ENCODE measurements at places on chromosomes 7 and 10. TPM values are rescaled to one million over a fixed set of nuclear protein-coding genes. Genes with fewer than 3 reads are reported as not detected.

GRCh38 chr10:126250045-126250444 is 138.2 kb downstream of the ADAM12 start:
- no peak for DNase-seq

DNA sequence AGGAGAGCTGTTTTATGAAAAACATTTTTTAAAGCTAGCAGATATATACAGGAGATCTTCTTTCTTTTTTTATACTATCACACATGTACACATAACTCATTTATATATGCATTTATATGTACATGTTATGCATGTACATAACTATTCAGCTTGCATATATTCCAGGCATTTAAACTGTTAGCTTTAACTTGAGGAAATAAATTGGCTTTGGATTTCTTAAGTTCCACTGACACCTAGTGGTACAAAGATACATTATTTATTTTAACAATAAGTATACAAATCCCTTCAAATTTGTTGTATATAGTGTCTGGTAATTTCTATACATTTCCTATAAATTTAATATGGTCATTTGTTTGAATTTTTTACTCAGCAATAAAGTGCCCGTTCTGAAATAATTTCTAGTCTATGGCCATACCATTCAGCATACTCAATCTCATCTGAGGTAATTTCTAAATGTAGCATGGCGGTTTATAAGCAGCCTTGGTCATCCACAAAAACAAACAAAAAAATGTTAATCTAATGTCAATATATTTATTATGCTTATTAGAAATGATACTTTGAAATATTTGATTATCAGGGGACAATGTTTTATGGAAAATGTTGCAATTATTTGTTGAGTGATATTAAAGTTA is 11.6 kb downstream of the ZDHHC6 start:
- DNase-seq = no peak

GRCh38 chr7:124399941-124400340 is 365.7 kb downstream of the GPR37 start:
- no peak for DNase-seq

- no peak for DNase-seq
Measured at GRCh38 chr7:151425670-151426440, 14.1 kb downstream of the CRYGN start.

DNA sequence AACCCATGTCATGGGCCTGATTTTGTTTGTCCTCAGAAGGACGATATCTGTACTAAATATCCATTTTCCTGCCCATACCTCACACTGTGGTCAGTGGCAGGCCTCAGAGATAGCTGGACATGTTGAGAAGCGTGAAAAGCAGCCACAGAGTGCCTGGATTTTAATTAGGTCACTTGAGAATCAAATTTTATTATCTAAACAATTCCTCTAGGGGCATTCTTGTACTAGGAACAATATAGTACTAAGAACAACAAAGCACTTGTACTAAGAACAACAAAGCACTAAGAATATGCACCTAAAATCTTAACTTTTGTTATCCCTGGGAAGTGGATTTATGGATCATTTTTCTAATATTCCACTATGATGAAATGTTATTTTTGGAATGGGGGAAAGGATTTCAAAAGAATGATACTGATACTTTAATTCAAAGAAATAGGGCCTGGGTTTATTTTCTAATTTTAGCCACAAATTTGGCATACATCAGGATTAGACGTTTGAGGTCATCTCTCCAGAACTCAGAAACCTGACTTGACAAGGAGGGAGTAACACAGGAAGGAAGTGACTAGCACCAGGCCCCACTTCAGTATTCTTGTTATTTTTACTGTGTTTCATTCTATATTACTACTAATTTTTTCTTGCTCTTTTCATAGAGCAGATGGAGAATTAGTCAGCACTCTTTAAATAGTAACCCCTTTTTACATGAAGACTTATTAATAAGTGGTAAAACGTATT is 112.2 kb downstream of the EXOC4 start:
- no peak for DNase-seq

- no peak for DNase-seq
Measured at GRCh38 chr7:100539436-100540006, 518 bp downstream of the AGFG2 start.

- DNase-seq = no peak
Measured at GRCh38 chr10:49596493-49596809, 13.7 kb upstream of the SLC18A3 start.

Gene HMX2
- not detected for total RNA-seq

Gene SEMA4G
- 9.6 TPM for total RNA-seq

DNA sequence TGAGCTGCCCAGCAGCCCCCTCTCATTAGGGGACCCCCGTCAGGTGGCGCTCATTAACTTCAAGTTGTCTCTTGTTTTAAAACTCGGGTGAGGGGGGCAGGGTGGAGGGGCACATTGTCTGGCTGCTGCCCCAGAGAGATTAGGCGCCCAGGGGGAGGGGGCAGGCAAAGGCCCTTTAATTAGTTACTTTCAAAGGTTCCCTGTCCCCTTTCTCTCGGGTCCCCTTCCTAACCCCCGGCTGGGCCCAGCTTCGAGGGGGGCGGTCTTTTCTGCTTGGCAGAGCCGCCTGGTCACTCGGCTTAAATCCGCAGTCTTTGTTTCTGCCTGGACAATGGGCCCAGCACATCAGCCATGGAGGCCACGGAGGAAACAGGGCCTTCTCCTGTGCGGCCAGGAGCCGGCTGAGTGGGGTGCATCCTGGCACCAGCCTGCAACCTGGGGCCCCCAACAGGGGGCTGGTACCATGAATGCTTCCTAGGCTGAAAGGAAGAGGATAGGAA is 38.9 kb upstream of the SLF2 start:
- DNase-seq = no peak

Gene ACBD7
- total RNA-seq = 1.3 TPM

GRCh38 chr7:132083126-132083525 is 493.1 kb downstream of the PLXNA4 start:
- no peak for DNase-seq

DNA sequence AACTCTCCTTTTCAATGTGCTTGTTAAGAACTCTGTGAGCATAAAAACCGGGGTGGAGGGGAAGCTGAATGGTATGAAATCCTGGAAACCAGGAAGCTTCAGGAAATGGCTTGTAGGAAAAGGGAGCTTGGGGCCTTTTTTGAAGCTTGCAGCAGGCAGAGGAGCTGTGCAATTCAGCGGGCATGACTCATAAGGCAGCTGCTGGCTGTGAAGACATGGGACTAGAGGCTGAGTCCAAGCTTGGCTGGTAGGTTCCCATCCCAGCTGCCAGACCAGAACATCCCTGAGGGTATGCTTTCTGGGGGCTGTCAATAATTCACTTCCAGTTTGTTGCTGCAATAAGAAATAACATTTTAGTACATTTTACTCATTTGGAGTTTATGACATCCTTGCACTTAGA is 36.8 kb upstream of the CDC14C start:
- no peak for DNase-seq

DNA sequence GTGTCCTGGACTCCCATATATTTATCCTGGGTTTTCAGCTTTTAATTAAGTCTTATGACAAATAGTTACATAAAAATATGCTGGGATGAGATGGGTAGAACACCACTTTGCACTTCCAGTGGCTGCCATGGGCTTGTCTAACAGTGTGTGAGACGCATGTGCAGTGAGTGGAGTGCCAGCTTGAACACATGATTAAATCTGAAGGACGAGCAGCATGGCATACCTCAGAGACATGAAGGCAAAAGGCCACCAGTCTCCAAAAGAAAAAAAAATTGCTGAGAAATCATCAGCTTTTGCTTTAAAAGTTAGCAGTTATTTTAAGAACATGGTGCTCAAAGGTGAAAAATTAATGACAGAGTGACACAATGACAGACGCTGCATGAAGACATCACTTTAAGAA is 139.0 kb upstream of the ADCY1 start:
- DNase-seq = no peak

DNA sequence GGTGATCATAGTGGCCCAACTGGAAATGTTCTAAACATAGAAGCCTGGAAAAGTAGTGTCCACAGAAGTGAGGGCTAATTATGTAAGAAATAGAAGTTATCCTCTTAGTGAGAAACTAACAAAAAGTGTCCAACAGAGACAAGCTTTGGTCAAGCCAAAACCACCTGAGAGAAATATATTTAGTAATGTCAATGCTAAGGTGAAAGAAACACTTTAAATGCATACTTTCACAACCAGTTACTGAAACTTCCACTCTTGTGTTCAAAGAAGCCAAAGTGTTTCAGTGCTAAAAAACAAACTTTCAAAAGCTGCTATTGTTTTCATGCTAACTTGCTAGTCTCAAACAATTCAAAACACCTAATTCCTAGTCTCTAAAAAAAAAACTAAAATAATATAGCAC is 18.1 kb downstream of the RAB11FIP2 start:
- no peak for DNase-seq

GRCh38 chr10:80581469-80581835 is 43.8 kb downstream of the SH2D4B start:
- peak; percentile 18 for DNase-seq

- no peak for DNase-seq
Measured at GRCh38 chr10:85537561-85537960, 829.0 kb downstream of the GRID1 start.

GRCh38 chr7:145692237-145692950 is 424.2 kb upstream of the CNTNAP2 start:
- DNase-seq = no peak

GRCh38 chr7:134031835-134032617 is 95.1 kb upstream of the LRGUK start:
- no peak for DNase-seq

GRCh38 chr10:114680543-114681117 is 22.6 kb upstream of the ABLIM1 start:
- DNase-seq = no peak

Gene LRRC61
- 38.1 TPM for total RNA-seq

DNA sequence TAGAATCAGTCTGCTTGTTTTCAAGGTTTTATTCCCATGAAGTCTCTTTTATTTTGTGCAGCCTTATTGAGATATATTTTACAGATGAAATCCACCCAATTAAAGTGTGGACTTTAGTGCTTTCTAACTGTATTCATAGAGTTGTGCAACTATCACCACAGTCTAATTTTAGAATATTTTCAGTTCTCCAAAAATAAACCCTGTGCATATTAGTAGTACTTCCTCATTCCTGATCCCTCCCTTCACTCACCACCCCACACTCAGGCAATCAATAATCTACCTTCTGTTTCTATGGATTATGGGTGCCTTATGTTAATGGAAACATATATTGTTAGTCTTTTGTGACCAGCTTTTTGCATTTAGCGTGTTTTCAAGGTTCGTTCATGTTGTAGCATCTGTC is 185.7 kb upstream of the TMEM72 start:
- DNase-seq = no peak

Gene VKORC1L1
- 21.0 TPM for total RNA-seq

- DNase-seq = no peak
Measured at GRCh38 chr10:129648856-129649255, 181.8 kb downstream of the MGMT start.

Gene PRKCQ
- total RNA-seq = 36.9 TPM

Gene STOX1
- 14.9 TPM for total RNA-seq

GRCh38 chr7:73828107-73828803 is 2.5 kb upstream of the CLDN4 start:
- no peak for DNase-seq

All from thyroid gland (tissue), 4 donors.